ENCODE measurements at places on chromosomes 11 and 22.
A peak's percentile ranks its signal among the peaks of the same experiment; 100 is the strongest.

- no peak for DNase-seq
These were observed 49.3 kb upstream of the RDX start for GRCh38 chr11:110345743-110346142.

DNA sequence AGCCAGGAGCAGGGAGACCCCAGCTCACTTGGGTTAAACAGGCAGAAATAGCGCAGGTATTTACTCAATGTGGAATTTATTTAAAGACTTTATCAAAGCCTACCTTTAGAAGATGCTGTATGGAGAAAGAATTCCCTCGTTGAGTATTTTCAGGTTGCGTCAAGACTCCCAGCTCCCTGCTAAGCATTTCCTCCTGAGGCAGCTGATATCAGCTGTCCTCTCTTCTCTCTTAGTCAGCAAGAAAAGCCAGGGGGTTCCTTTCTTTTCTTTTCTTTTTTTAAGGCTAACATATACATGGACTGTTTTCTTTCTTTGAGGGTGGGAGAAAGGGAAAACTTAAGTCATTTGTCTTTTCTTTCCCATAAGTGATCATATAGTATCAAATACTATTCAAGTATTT lies 125.8 kb upstream of the POU2AF2 start:
- DNase-seq: no peak

- no peak for DNase-seq
These were observed 50.7 kb downstream of the BMAL1 start for GRCh38 chr11:13328286-13328685.

- DNase-seq: no peak
These were observed 6.7 kb downstream of the NFAM1 start for GRCh38 chr22:42425337-42425988.

- no peak for DNase-seq
These were observed 832 bp upstream of the NAP1L4 start for GRCh38 chr11:2992997-2993325.

- DNase-seq: no peak
These were observed 22.6 kb upstream of the MGAT3 start for GRCh38 chr22:39434243-39434653.

DNA sequence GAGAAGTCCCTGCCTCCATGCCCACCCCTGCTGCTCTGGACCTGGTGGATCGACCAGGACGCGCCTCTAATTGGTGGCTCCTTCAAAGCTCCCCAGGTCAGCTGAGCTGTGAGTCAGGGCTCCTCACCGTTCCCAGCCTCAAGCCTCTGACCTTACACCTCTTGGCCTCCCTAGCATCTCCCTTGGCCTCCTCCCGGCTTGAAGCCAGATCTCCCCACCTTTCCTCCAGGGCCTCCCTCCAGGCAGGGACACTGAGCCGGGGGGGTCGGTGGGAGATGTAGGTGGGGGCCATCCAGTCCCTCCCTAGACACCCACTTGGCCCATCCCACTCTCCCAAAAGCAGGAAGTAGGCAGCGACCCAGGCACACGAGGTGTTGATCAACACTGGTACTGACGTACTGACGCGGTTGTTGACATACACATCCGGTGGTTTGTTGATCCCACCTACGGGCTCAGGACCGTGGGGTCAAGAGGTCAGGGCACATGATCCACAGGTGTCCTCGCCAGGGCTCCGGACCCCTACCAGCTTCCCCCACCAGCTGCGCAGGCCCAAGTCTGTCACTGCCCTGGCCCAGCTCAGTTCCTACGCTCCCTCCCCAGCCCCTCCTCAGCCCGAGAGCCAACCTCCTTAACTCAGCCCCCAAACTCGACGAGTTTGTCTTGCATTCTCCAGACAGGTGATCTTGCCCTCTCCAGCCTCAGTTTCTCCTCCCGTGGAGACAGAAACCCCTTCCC lies 802 bp downstream of the ATG2A start:
- no peak for DNase-seq

- no peak for DNase-seq
These were observed 56.6 kb downstream of the FAM83F start for GRCh38 chr22:40051322-40051721.

- no peak for DNase-seq
These were observed 83.3 kb downstream of the MED15 start for GRCh38 chr22:20590477-20591294.

GRCh38 chr22:41001722-41002122 lies 50.5 kb downstream of the RBX1 start:
- DNase-seq: peak; percentile 7

DNA sequence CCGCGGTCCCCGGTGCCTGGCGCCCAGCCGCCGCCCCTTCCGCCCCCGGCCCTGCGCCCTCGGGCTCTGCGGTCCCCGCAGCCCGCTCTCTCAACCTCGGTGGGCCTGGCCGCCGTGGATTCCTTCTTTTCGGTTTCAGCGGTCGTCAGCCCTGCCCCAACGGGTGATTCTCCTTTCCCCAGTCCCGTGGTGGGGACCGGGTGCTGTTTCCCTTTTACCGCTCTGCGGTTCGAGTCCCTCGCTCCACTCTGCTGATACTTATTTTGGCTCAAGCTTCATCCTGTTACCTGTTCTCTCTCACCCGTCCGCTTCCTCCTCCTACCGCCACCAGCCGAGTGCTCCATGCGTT lies 494 bp downstream of the ZDHHC5 start:
- no peak for DNase-seq

DNA sequence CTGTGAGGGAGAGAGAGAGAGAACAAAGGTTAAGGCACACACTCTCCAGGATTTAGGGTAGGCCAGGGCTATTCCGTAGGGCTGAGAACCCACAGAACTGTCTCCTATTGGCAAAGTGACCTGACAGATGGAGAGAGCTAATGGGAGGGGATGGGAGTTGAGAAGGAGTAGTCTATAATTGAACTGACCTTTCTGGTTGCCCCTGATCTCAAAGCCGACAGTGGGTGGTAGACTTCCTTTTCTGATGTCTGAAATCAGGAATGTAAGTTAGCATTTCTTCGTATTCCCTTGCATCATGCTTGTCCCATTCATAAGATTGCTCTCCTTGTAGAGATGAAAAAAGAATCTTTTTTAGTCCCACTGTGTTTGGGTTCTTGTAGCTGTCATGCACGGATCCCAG lies 210.1 kb downstream of the NTM start:
- peak; percentile 66 for DNase-seq

GRCh38 chr22:45529971-45530575 lies 27.4 kb downstream of the FBLN1 start:
- DNase-seq: peak; percentile 82

- DNase-seq: no peak
These were observed 24.5 kb downstream of the RPUSD4 start for GRCh38 chr11:126186708-126187529.

- DNase-seq: no peak
These were observed 36.5 kb downstream of the TOM1 start for GRCh38 chr22:35335936-35336781.

DNA sequence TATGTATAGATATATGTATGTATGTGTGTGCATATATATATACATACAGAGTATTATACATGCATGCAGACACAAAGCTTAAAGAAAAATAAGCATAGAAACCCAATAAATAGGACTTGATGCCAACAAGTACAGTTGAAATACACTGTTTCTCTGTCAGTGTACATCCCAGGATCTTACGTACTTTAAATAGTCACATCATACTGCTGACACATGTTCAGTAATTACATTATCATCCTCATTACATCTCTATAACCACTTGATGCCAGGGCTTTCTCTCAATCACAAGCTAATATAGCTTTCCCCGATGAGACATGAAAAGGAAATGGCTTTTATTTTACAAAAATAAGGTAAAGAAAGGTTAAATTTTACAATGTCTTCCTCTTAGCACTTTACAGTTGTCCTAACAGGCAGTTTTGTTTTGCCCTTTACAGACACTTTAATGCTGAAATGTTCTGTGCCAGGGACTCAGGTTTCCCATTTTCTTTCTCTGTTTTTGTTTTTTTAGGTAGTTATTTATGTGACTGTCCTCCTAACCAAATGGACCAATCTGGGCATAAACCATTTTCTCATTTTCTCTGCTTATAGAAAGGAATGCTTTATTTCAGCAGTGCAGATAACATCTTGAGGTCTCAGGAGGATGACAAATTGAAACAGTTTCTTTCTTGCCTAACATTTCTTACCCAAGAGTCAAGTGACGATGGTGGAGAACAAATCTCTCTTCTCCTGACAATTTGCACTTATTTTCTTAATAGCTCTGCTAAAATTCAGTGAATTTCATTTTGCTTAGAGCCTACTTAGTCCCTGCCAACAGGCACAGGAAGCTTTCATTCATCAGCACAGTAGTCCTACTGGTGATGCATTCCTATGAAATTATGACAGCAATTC lies 350.2 kb downstream of the TTC28 start:
- peak; percentile 65 for DNase-seq

- DNase-seq: peak; percentile 90
These were observed 9.5 kb upstream of the CBX6 start for GRCh38 chr22:38881464-38881871.

DNA sequence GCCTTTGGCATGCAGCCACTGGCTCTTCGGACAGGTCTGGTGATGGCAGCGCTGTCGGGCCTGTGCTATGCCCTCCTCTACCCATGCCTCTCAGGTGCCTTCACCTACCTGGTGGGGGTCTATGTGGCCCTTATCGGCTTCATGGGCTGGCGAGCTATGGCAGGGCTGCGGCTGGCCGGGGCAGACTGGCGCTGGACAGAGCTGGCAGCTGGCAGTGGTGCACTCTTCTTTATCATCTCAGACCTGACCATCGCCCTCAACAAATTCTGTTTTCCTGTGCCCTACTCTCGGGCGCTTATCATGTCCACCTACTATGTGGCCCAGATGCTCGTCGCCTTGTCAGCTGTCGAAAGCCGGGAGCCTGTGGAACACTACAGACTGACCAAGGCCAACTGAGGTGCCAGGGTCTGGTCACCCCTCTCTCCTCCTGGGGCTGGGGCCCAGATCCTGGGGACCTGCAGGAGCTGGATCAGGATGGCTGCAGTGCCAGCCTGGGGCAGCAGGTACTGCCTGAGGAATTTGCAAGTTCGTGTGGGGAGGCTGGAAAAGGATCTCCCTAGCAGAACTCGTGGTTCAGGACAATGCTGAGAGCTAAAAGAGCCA lies 3.1 kb downstream of the TMEM86A start:
- DNase-seq: no peak

- no peak for DNase-seq
These were observed 13.5 kb downstream of the KIAA1671 start for GRCh38 chr22:24965822-24966626.

GRCh38 chr22:23109441-23109978 lies 32.3 kb downstream of the RSPH14 start:
- no peak for DNase-seq
